ENCODE measurements at places on chromosomes 4 and X.

GRCh38 chr4:146795711-146796110, 150.0 kb downstream of the TTC29 start:
- DNase-seq = no peak

DNA sequence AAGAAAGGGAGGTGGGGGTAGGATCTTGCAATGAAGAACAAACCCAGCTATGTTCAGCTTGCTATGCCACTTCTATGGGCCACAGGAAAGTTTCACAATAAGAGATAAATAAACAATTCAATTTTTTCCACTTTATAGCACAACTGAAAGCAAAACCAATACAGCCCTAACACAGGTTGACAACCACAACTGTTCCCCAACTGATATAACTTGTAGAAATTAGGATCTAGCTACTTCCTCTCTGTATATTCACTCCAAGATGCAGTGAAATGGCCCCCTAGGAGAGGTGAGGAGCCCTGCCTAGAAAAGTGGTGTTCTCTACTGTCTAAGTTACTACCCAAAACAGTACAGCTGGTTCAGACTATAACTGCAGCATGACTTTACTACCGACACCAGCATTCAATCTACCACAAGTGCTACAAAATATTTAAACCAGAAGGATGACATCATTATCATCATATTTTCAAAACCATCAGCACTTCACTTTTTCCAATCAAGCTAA, 77.0 kb downstream of the FBXW7 start:
- no peak for DNase-seq

GRCh38 chrX:23631136-23631535, 36.2 kb upstream of the PRDX4 start:
- DNase-seq = peak; percentile 14

DNA sequence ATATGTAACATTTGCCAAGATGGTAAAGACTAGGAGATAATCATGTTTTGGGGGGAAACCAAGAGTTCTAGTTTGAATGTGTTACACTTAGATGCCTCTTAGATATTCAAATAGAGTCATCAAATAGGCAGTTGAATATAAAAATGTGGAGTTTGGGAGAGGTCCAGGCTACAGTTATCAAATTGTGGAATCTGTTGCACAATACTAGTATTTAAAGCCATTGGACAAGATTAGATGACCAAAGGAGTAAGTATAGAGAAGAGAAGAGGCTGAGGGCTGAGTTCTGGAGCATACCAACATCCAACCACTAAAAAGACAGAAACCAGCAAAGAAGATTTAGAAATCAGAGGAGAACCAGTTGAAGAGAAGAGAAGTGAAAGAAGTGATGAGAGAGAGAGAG, 72.7 kb downstream of the NAA11 start:
- DNase-seq = no peak

DNA sequence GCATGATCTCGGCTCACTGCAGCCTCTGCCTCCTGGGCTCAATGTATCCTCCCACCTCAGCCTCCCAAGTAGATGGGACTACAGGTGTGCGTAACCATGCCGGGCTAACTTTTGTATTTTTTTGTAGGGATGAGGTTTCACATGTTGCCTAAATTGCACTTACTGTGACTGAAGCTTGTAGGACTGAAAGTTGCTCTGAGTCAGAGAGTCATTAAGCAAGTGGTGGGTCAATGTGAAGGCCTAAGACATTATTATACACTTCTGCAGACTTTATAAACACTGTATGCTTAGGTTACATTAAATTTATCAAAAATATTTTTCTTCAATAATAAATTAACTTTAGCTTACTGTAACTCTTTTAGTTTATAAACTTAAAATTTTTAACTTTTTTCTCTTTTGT, 170.2 kb downstream of the FAT4 start:
- DNase-seq = no peak
